ENCODE measurements at places on chromosomes 11 and 22. TPM values are rescaled to one million over a fixed set of nuclear protein-coding genes. Genes with fewer than 3 reads are reported as not detected.

LRRC74B gene
- total RNA-seq, result not detected

SERPIND1 gene
- total RNA-seq, result 0.16 TPM

HEPN1 gene
- total RNA-seq, result not detected

OR5M8 gene
- total RNA-seq, result not detected

PIM3 gene
- total RNA-seq, result 17.1 TPM

PRG3 gene
- not detected for total RNA-seq

FIBIN gene
- 46.9 TPM for total RNA-seq

ZP1 gene
- not detected for total RNA-seq

PKP3 gene
- total RNA-seq, result 5.2 TPM

SMC1B gene
- total RNA-seq, result 0.16 TPM

Measured in urinary bladder (tissue), 4 donors.